Esophagus squamous epithelium (tissue), 5 donors: ENCODE measurements at places on chromosomes 13 and 19.

DNA sequence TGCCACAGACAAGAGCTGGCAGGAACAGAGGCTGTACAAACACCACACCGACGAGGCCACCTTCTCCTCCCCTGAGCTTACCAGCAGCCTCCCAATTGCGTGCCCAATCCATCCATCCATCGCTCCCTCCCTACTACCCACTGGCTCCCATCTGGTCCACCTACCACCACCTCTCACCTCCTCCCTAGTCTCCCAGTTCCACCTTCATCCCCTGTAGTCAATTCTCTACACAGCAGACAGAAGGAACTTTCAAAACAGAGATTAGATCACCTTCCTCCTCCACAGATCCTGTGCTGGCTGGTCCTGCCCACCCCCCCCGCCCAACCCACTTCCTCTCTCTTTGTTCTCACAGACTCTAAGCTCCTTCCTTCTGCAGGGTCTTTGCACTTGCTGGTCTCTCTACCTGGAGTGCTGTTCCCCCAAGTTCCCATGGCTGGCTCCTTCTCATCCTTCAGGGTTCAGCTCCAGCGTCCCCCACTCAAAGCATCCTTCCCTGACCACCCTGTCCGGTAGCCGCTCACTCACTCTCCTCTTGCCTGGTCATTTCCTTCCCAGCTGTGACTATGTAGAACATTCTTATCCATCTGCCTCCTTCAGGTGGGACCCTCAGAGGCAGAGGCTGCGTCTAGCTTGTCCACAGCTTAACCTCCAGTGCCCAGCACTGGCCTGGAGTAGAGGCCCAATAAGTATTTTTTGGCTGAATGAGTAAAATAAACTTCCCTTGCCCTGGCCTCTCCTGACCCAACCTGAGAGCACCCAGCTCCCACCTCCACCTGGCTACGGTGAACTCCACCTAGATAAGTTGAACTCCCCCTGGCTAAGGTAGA, 23.0 kb downstream of the PIN1 start:
- no peak for DNase-seq

- DNase-seq, result no peak
Observed at GRCh38 chr13:25691654-25692053, 319.9 kb downstream of the ATP8A2 start.

DNA sequence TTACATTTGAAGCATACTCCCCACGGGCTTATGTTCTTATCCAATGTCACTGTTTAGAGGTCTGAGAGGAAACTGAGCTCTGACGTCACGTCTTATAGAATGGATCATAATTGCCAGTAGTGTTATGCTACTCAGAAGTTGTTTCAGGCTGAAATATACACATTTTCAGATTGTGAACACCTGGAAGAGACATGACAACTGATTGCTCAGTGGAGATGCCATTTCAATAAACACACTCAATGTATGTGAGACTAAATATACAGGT, 17.3 kb downstream of the FLT1 start:
- DNase-seq, result no peak

DNA sequence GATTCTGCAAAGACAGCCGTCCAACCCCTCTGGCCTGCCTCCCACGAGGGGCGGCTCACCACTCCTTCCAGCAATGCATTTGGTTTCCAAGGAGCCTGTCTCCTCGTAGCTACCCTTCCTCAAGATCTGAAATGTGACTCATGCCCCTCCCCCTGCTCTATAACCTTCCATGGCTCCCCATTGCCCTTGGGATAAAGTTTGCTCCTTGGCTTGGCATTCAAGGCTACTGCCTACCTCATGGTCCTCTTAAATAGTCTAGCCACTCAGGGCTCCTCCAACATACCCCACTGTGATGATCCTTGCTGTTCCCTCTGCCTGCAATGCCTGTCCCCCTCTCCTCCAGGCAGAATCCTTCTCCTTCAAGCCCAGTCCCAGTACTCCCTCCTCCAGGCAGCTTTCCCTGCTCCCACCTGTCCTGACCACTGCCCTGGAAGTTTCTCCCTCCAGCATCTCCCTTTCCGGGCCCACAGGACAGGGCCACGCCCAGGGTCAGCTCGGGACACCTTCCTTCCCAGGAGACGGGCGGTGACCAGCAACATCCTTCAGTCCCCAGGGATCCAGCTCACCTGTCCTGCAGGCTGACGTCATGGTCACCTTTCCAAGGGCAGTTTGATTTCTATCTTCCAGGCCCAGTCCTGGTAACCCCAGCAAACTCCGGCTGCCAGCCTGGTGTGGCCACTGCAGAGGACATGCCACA, 19.2 kb upstream of the SEMA6B start:
- no peak for DNase-seq

- DNase-seq, result no peak
Observed at GRCh38 chr13:66329988-66330451, 900.1 kb downstream of the PCDH9 start.

GRCh38 chr19:44576843-44577565, 36.4 kb upstream of the IGSF23 start:
- no peak for DNase-seq

DNA sequence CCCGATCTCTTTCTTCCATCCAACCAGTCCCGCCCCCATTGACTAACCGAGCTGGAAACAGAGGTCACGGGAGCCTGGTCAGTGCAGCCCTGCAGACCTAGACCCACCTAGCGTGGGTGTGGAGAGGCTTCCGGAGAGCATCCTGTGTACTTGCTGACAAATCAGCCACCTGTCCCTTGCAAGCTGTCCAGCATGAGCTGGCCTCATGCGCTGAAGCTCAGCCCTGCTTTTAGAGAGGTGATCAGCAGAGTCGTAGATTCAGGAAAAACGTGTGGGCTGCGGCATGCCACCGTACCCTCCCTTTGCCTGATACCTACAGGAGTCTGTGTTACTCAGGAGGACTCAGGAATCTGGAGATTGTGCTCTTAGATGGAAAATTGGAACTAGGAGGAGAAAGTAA, 80.3 kb upstream of the UQCRFS1 start:
- no peak for DNase-seq

GRCh38 chr13:73331556-73331955, 272.8 kb downstream of the KLF5 start:
- DNase-seq, result no peak

DNA sequence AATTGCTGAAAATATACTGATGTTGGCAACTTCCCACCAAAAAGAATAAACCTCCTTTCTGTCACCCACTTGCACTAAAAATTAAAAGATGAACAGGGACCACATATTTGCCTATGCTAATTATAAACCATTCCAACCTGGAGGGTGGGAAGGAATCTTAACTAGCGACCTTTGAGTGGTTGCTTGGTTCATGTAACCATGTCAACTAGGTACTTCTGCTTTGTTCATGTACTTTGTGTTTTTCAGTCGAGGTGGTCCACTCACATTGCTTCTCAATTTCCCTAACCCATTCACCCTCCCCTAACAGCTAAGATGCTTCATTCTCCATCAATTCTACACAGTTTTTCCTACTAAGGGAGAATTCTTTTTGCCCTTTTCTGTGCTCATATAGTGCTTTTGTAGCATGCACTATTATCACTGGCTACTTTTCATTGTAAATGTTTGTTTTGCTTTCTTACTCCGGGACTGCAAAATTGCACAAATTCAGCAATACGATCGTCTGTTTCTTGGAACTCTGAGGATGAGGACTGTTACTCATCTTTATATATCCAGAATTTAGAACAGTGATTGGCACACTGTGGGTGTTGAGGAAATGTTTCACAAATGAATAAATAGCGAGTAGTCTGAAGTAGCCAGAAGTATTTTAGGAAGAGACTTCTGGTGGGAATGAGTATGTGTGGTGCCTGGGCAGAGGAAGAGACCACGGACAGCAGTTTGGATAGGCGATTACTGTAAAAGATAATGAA, 187.5 kb downstream of the GPC6 start:
- DNase-seq, result no peak

DNA sequence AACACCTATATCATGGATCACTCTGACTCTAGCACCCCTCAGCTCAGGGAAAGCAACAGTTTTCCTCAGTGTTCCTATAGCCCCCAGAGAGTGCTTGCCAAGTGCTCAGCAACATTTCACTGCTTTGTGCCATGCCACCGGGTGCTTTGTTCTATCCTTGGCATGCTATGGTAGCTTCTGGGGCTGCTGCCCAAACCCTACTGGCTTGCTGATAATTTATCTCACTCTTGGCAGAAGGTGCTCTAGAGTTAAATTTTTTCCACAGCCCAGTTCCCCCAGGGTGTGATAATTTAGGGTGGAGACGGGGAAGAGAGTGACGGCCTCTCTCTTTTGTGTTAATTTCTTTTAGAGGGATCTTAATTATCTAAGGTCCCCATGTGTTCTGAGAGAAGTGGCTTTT, 12.6 kb upstream of the CSNK1A1L start:
- DNase-seq, result no peak
